ENCODE measurements at places on chromosomes 1 and 21. TPM values are rescaled to one million over a fixed set of nuclear protein-coding genes. Genes with fewer than 3 reads are reported as not detected.

DNA sequence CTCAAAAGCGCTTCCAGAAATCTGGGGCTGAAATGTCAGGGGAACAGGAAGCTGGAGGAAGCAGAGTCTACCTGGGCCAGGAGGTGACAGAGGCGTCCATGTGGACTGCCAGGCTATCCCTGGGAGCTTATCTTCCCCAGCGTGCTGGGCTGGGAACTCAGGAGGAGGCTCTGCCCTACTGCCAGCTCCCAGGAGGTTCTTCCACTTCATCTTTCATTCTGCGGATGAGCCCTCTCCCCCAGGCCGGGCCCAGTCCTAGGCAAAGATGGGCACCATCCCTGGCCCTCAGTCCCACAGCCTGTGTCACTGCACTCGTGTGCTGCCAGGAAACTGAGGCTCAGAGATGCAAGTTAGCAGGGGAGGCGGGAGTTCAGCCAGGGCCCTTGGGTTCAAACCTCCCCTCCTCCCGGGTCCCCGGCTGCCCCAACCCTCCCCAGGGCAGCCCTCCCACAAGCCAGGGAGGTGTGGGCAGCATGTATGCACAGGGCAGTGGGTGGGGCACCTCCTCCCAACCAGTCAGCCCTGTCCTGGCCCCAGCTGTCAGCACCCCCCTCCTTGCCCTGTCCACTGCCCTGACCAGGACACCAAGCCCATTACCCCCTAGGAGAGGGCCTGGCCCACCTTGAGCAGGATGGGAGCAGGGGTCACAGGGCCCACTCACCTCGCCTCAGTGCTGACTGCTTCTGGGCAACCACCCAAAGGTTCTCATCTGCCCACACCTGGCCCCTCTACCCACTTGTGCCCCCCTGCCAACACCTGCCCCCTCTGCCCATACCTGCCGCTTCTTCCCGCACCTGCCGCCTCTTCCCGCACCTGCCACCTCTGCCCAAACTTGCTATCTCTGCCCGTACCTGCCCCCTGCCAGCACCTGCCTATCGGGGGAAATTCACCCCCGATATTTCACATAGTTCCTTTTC, 226.0 kb downstream of the NPHP4 start:
- H3K27me3 ChIP-seq = no peaks in the 10 kb centered on the region
- no peaks in the 10 kb centered on the region for H3K36me3 ChIP-seq
- H3K4me3 ChIP-seq = no peak overlapping the region

Gene ANGPTL3
- not detected for total RNA-seq

DNA sequence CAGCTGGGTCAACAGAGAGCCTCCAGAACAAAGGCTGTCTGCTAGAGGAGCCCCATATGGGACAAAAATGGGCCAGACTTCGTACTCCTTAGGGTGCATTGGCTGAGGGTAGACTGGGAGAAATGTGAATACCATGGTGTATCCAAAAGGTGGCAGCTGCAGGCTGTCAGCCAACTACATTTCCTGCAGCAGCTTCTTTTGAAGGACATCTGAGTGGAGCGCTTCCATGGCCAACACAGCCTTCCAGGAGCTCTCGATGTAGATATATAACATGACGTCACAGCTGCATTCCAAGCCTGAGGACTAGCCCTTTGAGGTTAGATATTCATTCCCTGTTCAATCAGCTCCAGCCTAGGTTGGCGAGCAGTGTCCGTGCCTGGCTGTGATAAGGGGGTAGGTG, 107.7 kb downstream of the MAB21L3 start:
- H3K4me3 ChIP-seq = no peak overlapping the region
- H3K4me1 ChIP-seq = no peaks in the 10 kb centered on the region
- no peaks in the 10 kb centered on the region for H3K27me3 ChIP-seq

DNA sequence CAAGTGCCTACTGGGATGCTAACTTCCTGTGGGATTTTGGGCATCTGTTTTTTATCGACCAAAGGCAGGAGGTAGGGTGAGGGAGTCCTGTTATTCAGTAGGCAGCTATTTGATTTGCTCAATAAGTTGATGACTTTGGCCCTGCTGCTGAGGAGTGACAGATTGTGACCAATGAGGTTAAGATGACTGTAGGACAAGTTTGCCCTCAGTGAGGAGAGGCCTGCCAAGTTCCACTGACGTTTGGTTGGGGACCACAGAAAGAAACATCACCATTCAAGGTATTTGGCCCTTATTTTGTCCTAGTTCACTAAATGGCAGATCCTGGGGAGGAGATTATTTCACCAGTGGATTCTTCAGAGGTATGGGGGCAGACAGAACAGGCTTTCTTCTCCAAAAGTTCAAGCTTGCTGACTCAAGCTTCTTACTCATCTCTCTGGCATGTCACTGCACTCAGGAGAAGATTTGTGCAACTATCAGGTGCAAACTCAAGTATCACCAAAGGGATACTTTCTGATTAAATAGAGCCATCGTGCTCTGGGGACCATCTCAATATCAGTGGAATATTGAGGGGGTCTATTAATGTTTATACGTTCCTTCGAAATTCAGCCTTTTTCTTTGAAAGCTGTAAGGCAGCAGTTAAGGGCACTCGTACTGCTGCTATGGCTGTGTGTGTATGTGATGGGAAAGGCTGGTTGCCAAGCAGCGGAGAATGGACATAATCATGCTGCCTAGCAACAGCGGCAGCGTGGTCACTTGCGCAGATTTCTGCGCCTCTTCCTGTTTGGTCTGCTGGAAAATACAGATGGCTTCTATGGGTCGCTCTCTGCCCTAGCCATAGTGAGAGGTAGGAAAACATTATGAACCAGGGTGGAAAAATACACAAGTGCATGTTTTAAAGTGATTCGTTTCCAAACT, 78.7 kb downstream of the PBX1 start:
- peak; percentile 91 for DNase-seq

DNA sequence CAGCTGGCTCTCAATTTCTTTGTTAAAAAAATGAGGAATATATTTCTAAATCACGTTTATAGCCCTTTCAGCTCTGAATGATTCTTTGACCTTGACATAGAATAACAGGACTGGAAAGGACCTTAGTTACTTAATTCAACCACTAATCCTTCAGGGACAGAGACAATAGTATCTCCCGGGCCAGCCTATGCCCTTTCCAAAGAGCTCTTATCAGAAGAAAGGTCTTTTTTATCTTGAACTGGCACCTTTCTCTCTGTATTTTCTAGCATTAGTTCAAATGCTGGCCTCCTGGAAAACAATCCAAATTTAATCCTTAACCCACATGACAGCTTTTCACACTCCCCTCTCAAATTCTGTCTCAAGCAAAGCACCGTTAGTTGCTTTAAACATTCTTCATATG, 44.8 kb upstream of the FBXO28 start:
- DNase-seq = no peak
- H3K27ac ChIP-seq = no peak overlapping the region
- peaks cover 9% of the 10 kb centered on the region for H3K4me1 ChIP-seq
- no peaks in the 10 kb centered on the region for H3K36me3 ChIP-seq
- no peaks in the 10 kb centered on the region for H3K27me3 ChIP-seq

Gene OR2L3
- not detected for total RNA-seq

Gene SLC35A3
- total RNA-seq = 16.6 TPM

Gene ESPN
- total RNA-seq = 0.96 TPM

Gene HSPA6
- total RNA-seq = 0.68 TPM

GRCh38 chr1:42835422-42835821, 11.0 kb upstream of the ZNF691 start:
- H3K4me3 ChIP-seq = no peak overlapping the region
- H3K4me1 ChIP-seq = no peaks in the 10 kb centered on the region
- H3K27me3 ChIP-seq = no peaks in the 10 kb centered on the region
- no peak for DNase-seq
- H3K36me3 ChIP-seq = no peaks in the 10 kb centered on the region

DNA sequence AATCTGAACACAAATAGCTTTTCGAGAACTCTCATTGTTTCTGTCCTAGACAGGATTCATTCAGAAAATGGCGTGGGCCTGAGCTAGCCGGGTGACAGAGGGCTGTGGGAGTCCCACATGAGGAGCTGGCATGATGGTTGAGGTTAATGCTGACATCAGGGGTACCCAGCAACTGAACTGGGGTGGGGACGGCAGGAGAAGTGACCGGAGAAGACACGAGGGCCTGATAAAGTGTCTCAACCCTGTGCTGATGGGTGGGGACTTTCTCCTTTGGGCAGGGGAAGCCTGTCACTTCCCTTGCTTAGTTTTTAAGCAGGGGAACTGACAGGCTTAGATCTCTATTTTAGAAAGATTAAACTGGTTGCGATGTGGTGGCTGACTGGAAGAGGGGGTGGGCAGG, 14.6 kb downstream of the CHIT1 start:
- peaks cover 19% of the 10 kb centered on the region for H3K27me3 ChIP-seq
- no peak overlapping the region for H3K27ac ChIP-seq
- no peaks in the 10 kb centered on the region for H3K4me1 ChIP-seq
- no peak overlapping the region for H3K4me3 ChIP-seq
- no peaks in the 10 kb centered on the region for H3K36me3 ChIP-seq
- DNase-seq = no peak

GRCh38 chr1:88946861-88947260, 45.6 kb downstream of the KYAT3 start:
- no peak overlapping the region for H3K4me3 ChIP-seq
- DNase-seq = peak; percentile 39
- H3K36me3 ChIP-seq = peaks cover 2% of the 10 kb centered on the region
- H3K27ac ChIP-seq = no peak overlapping the region
- peaks cover 7% of the 10 kb centered on the region for H3K4me1 ChIP-seq

GRCh38 chr1:232568906-232569553, 60.9 kb downstream of the SIPA1L2 start:
- H3K27ac ChIP-seq = no peak overlapping the region
- no peak for DNase-seq
- no peaks in the 10 kb centered on the region for H3K27me3 ChIP-seq
- H3K36me3 ChIP-seq = no peaks in the 10 kb centered on the region

- H3K27ac ChIP-seq = no peak overlapping the region
- no peak for DNase-seq
- no peaks in the 10 kb centered on the region for H3K4me1 ChIP-seq
These were observed 22.1 kb upstream of the SMYD3 start for GRCh38 chr1:246528933-246529731.

DNA sequence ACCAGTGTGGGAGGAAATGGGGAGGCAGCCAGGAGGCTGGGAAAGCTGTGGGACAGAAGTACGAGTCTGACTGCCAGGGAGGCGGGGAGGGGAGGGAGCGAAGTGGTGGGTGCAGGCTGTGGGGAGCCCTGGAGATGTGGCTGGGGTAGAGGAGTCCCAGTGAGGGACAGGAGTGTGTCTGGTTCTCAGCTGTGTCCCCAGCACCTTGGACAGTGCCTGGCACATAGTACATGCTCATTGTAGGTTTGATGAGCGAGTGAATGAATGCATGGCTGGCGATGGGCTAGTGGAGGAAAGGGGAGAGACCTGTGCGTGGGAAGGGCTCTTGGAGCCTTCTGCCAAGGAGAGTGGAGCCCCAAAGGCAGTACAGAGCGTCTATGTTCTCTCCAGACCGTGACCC, 104.1 kb downstream of the SIK1 start:
- no peaks in the 10 kb centered on the region for H3K36me3 ChIP-seq
- DNase-seq = no peak
- H3K4me3 ChIP-seq = no peak overlapping the region
- H3K27me3 ChIP-seq = peaks cover 3% of the 10 kb centered on the region
- H3K27ac ChIP-seq = no peak overlapping the region
- peaks cover 15% of the 10 kb centered on the region for H3K4me1 ChIP-seq

Gene SRSF10
- total RNA-seq = 90.0 TPM

- no peak overlapping the region for H3K4me3 ChIP-seq
- H3K27me3 ChIP-seq = no peaks in the 10 kb centered on the region
- H3K27ac ChIP-seq = no peak overlapping the region
- H3K4me1 ChIP-seq = peaks cover 14% of the 10 kb centered on the region
- peak; percentile 69 for DNase-seq
- H3K36me3 ChIP-seq = no peaks in the 10 kb centered on the region
These were observed 98.4 kb downstream of the TTLL7 start for GRCh38 chr1:83900524-83900923.

DNA sequence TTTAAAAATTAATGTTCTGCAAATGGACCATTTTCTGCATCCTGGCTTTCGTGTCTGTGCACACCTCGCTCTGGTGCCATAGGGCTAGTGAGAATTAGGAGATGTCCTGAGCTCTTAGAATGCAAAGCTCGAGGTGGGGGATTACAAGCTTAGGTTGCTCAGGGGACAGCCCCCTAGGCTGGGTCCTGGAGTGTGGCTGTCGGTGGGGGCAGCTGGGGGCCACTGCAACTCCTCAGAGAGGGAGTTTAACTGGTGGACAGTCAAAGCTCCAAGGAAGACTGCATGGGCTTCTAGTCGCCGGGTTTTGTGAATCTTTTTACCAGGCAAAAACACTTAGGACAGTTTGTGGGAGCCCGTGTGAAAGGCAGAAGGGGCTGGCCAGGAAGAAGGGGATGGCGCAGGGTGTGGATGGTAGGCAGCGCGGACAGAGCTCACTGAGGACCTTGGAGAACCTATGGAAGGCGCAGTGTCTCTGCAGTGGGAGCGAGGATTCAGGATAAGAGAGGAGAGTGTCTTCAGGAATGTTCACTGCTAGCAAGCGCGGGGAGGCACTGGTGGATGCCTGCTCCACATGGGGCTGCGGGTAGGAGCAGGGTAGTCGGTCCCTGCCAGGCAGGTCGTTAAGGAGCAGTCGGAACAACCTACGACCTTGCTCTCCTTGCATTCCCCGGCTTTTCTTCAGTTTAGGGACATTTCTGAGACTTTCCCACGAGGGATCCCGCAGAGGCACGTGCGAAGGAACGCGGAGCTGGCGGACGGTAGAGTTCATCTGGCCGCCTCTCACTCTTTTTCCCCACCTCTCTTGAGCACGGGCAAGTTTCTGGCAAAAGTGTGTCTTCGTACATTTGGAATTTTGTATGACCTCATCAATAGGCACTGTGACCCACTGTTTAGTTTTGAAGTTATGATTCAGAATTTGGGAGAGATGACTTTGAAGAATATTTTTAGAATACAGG, 12.9 kb upstream of the KCNE1 start:
- DNase-seq = peak; percentile 81
- peak overlapping the region; percentile 96 for H3K27ac ChIP-seq
- H3K4me3 ChIP-seq = peak overlapping the region; percentile 84
- peaks cover 28% of the 10 kb centered on the region for H3K36me3 ChIP-seq
- H3K27me3 ChIP-seq = no peaks in the 10 kb centered on the region

Gene LRRC39
- total RNA-seq = 0.22 TPM

DNA sequence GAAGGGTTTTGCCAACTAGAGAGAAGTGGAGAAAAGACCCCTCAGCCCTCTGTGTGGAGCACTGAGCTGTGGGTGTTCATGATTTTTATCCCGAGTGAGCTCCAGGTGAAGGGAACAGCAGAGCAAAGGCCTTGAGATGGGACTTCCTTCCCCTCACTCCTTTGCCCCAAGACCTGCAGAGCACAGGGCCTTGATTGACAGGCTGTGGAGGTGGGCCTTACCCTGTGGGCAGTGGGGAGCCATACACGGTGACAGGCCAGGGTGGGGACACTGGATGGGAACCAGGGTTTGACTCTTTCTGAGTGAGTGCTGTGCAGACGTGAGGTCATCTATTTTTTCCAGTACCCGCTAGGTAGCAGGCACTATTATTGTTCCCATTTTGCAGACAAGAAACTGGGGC, 10.5 kb downstream of the KCNQ4 start:
- no peak for DNase-seq
- peaks cover 3% of the 10 kb centered on the region for H3K27me3 ChIP-seq
- H3K4me3 ChIP-seq = no peak overlapping the region
- H3K4me1 ChIP-seq = no peaks in the 10 kb centered on the region
- H3K27ac ChIP-seq = no peak overlapping the region
- H3K36me3 ChIP-seq = no peaks in the 10 kb centered on the region

Gene PADI4
- total RNA-seq = not detected

Gene RPL11
- total RNA-seq = 804 TPM
